ENCODE measurements at places on chromosomes 5 and 9.
A peak's percentile ranks its signal among the peaks of the same experiment; 100 is the strongest.

DNA sequence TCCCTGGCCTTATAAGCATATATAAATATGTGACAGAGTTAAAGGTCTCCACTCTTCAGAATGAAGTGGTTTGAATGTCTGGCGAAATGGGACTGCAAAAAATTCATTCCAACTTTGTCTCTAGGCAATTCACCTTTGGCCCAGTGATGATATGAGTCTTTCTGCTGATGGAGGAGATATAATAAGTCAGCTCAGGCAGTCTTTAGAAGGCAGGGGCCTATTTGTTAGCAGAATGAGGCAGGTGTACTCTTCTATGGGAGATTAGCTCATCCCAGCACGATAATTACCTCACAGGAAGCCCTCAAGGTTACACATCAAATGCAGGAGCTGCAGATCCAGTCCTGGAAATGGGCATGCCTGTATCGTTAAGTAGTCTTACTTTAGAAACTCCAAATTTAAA, 300.5 kb downstream of the NR2F1-AS1 start:
- no peak for DNase-seq

DNA sequence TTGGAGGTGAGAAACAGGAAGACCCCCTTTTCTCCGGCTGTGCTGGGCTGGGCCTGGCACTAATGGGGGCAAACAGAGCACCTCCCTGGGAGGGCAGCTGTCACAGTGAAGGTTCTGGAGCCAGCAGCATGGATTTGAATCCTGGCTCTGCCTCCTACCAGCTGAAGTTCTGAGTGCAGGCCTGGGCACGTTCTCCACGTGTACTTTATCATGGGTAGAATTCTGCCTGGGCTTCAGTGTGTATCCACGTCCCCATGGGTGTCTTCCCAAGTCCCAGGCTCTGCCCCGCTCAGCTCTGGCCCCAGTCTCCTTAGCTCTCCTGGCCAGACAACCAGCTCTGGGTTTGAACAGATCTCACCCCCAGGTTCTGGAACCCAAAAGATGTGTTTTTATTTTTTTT, 223.2 kb downstream of the PBX3 start:
- DNase-seq: no peak

- DNase-seq: no peak
Observed at GRCh38 chr9:76732341-76732958, 31.8 kb upstream of the PCA3 start.

DNA sequence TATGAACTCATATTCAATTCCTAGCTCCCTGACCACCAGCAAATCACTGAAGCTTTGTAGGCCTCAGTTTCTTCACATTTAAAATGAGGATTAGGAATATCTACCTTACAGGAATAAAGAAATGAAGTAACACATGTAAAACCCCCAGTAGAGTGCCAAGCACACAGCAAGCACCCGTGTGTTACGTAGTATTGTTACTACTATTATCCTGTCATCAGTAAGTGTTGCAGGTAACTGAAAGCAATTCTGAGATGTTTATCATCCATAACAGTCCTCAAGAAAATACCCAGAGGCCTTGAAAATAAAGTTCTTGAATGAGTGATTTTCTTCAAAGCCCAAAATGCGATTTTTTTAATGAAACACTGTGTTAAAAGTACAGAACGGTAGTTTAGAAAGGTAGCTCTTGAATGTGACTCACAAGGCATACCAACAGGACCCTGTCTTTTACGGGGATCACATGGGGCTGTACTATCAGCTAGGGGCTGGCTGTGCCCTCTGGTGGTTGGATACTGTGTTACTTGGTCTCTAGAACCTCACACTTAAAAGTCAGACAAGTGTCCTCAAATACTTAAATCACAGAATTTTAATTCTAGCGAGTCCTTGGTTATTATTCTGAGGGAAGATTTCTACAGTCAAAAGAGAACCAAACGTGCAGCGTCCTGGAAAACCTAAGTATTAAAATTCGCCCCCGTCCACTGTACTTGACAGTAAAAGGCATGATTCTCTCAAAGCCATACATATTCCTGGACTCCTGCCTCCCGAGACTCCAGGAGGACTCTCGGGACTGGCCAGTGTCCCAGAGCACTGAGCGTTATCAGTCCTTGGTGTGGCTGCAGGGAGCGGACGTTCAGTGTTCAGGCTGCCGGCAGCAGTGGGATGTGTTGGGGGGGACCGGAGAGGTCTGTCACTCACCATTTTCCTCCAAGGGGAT, 725 bp downstream of the NDUFB6 start:
- peak; percentile 89 for DNase-seq

DNA sequence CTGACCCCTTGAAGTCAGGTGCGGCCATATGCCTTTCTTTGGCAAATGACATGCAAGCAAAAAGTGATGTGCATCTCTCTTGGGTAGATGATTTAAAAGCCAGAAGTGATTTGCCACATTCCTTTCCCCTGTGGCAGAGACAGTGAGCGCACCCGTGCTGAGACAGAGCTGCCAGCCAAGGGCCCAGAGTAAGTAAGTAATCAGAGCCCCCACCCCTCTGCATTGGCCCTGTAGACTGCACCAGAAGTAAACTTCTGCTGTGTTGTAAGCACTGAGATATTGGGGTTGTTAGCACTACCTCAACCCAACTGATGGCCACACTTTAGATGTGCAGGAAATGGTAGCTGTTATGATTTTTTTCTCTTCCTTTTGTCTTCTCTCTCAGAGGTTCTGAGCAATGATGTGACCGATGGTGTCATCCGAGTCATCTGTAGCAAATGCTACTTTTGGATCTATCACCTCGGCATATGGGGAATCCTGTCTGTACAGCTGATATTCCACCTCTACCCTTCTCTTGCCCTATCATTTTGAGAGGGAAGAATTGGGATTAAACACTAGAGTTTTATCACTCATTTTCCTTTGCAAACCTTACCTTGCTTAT, 58.0 kb downstream of the DOCK2 start:
- no peak for DNase-seq

- DNase-seq: no peak
Observed at GRCh38 chr9:130010151-130010988, 32.6 kb downstream of the FNBP1 start.

DNA sequence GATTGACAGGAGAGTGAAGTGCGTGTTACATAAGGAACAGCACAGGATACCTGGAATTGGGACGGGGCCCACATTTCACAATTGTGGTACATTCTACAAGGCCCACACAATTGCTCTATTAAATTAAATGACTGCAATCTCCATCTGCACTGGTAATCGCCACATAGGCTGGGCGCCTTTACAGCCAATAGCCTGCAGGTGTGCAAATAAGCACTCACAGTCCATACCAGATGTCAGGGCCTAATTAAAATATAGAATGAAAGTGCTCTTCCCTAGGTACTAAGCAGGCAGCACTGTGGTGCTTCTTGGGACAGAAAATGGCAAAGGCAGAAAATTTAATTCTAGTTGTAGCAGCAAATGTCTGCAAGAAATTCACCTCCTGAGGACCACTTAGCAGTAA, 82.7 kb downstream of the ATP10B start:
- no peak for DNase-seq

DNA sequence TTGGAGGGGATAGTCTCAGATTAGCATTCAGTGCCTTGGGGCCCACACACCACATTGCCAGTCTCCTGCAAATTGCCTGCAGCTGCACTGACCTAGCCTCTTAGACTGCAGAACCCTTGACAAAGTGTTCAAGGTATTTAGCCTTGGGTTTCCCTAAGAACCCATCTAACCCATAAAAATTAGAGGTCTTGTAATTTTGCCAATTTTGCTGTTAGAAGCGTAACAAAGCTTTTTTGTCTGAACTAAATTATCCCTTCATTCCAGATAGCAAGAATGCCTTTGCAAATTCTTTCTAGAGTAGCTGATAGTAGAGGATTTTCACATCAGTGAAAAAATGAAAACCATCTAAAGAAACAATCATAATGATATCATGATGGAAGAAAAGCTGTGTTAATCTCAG, 74.0 kb upstream of the CCNG1 start:
- no peak for DNase-seq

GRCh38 chr9:113349445-113350094, at the start of gene BSPRY:
TSS of gene BSPRY (plus strand) at chr9:113349541. CDS start at chr9:113349580, 39 bp downstream.
- peak; percentile 75 for DNase-seq

- DNase-seq: no peak
Observed at GRCh38 chr9:16964228-16964627, 93.8 kb upstream of the BNC2 start.

- DNase-seq: no peak
Observed at GRCh38 chr9:78863531-78863930, 566.6 kb downstream of the PSAT1 start.

- peak; percentile 32 for DNase-seq
Observed at GRCh38 chr5:56012281-56012963, 17.7 kb upstream of the IL6ST start.

DNA sequence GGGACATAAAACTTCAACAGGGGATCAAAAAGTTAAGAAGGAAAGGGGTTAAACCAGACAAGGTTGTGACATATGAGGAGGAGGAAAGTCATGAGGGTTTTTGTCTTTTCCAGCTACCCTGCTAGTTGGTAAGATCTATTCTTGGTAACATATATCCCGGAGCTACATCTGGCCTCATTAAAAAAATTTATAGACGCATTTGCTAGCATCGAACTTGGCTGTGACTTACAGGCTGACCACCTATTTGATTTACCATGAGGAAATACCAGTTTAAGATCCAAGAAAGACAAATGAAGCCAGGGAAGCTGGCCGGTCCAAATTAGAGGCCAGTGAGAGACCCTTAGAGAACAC, 87.6 kb upstream of the NIPAL4 start:
- no peak for DNase-seq

DNA sequence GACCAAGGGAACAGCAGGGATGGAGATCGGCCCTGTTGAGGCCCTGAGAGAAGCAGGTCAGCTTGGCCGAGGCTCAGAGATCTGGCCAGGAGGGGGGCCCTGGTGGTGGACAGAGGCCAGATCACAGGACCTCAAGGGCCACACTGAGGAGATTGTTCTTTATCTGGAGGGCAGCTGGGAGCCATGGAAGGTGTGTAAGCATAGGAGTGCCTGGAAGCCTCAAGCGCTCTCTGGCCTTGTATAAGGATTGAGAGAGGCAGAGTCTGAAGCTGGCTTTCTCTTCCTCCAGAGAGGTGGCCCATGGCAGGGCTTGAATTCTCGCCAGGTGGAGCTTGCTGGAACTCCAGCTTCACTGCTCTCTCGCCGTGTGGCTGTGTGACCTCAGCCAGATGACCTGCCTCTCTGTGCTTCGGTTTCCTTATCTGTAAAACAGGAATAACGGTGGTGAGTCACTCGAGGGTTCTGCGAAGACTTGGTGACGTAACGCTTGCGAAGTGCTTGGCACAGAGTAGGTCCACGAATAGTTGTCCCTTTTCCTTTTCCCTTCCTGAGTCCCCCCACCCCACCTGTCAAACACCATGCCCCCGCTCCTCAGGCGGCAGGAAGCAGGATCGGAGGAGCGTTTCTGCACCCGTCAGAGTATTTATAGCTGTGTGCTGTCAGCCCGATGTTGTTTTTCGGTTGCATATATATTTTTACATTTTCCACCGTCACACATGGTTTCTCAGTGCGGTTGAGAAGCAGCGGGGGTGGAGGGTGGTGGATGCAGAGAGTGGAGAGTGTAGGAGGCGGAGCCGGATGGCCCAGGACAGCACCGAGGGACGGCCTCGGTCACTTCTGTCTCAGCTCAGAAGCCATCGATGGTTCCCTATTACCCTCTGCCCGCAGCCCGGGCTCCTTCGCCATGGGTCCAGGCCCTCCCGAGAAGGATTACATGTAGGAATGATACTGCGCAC, 17.0 kb upstream of the CRB2 start:
- peak; percentile 90 for DNase-seq

- no peak for DNase-seq
Observed at GRCh38 chr9:78383130-78383529, 86.2 kb downstream of the PSAT1 start.

DNA sequence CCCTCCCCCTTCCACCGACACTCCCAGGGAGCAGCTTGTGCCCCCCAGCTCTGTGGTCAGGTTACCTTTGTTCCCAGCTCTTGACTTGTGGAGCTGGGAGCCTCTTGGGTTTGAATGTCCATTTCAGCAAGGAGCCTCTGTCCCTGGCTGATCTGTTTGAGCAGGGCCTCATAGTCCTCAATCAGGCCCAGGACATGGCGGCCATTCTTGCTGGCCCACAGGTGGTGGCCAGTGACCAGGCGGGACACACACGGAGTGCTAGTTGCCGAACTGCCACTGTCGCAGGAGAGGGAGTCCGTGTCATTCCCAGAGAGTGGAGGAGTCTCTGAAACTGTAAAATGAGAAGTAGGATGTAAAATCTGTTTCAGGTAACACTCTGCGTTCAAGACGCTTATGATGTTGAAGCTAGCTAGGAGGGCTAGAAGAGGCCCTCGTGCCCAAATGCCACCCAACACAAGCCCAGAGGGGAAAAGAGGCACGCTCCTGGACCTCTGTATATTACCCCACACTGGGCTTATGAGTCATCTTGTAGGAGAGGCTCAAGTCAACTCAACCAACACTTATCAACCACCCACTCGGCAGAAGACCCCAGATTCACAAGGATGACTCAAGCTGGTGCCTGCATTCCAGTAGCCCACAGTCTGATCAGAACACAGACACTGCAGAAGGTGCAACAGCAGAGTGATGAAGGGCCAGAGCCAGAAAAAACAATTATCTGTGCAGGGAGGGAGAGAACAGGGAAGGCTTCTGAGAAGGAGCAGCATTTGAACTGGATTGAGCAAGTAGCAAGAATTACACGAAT, 177.0 kb downstream of the CDK5RAP2 start:
- DNase-seq: peak; percentile 6

DNA sequence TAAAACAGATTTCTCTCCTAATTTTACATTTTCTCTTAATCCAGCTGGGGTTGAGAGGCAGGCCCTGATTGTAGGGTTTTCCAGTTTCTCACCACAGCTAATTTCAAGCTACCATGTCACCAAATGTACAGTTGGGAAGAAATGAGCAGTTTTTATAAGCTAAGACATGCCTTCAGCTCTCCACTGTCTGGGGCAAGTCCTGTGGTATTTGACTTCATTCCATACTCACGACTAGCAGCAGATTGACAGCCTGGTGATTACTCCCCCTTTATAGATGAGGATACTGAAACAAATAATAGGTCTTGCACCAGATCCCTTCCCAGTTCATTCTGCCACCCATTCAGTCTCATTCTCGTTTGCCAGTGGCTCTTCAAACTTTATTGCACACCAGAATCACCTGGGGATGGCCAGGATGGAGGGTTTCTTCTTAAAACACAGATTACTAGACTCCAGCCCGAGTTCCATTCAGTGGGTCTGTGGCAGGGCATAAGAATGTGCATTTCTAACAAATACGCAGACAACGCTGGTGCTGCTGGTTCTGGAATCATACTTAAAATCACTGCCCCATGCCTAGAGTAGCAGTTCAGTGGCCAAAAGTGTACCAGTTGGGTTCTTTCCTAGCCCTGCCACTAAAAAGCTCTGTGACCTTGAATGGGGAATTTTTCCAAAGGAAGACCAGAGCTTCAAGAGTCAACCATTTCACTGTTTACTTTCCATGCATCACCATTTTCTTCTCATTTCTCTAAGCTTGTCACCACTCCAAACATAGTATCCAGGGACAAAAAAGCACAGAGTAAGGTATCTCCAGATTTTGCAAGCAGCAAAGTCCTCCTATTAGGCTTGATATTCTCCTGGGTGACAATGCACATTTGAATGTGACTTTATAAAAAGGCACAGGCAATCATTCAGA, 64.3 kb downstream of the CSNK1A1 start:
- DNase-seq: no peak
